IPS DF 19.7 (cell line): ENCODE measurements at places on chromosomes 7 and 10.
A peak's percentile ranks its signal among the peaks of the same experiment; 100 is the strongest.

DNA sequence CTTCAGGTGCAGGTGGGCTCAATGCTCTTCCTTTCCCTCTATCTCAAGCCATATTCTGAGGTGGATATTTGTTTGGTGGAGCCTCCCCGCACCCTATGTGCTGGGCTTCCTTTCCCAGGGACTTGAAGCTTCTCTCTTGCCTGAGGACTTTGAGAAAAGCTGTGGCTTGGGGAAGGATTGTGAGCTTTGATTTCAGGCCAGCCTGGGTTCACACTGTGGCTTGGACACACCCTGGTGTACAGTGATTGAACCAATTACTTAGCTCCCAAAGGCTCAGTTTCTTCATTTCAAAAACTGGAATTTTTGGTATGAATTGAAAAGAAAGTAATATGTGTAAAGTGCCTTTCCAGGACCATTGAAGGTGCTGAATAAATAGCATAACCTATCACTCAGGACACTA, 224.5 kb upstream of the GLI3 start:
- DNase-seq = no peak

DNA sequence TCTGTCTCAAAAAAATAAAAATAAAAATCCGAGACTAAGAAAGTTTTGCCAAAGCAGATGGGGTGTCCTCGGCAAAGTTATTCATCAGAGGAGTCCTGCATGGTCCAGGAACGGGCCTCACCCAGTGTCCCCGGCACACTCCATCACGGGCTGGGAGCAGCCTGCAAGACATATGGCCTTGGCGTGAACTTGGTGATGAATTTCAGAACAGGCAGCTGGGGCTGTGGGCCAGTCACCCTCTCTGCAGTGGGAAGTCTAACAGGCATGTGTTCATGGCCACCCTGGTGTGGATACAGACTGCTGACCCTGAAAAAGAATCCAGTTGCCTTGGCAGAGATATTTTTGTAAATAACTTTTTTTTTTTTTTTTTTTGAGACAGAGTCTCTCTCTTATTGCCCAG, 34.7 kb downstream of the NPTX2 start:
- DNase-seq = no peak

- DNase-seq = no peak
Observed at GRCh38 chr7:141649137-141649864, 52.7 kb downstream of the DENND11 start.

- DNase-seq = no peak
Observed at GRCh38 chr7:112386619-112387018, 63.6 kb upstream of the IFRD1 start.

DNA sequence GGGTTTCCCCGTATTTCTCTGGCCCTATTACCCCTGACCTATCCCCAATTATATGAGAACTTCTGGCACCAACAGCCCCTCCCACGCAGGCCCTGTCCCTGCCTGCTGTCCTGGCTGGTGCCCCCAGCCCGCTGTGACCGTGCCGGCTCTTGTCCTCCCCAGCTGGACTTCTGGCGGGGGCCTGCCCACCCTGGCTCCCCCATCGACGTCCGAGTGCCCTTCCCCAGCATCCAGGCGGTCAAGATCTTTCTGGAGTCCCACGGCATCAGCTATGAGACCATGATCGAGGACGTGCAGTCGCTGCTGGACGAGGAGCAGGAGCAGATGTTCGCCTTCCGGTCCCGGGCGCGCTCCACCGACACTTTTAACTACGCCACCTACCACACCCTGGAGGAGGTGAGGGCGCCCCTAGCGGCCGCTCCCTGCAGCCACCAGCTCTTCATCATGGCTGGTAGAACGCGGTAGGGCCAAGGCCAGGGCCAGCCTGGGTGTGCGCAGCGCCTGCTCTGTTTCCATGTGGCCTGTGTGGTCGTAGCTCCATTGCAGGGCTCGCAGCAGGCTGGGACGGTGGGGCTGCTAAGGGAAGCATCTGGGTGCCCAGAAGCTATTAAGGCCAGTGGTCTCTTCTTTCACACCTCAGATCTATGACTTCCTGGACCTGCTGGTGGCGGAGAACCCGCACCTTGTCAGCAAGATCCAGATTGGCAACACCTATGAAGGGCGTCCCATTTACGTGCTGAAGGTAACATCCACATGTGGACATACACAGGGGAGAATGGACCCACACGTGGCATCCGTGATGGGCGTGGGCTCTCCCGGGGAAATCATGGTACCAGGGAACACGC, 1.4 kb downstream of the CPA1 start:
- DNase-seq = no peak

- DNase-seq = no peak
Observed at GRCh38 chr10:44384601-44385025, 284 bp downstream of the CXCL12 start.

- DNase-seq = no peak
Observed at GRCh38 chr7:30764030-30764975, 6.9 kb upstream of the MINDY4 start.

- DNase-seq = no peak
Observed at GRCh38 chr10:102918817-102919245, 737 bp downstream of the CNNM2 start.

DNA sequence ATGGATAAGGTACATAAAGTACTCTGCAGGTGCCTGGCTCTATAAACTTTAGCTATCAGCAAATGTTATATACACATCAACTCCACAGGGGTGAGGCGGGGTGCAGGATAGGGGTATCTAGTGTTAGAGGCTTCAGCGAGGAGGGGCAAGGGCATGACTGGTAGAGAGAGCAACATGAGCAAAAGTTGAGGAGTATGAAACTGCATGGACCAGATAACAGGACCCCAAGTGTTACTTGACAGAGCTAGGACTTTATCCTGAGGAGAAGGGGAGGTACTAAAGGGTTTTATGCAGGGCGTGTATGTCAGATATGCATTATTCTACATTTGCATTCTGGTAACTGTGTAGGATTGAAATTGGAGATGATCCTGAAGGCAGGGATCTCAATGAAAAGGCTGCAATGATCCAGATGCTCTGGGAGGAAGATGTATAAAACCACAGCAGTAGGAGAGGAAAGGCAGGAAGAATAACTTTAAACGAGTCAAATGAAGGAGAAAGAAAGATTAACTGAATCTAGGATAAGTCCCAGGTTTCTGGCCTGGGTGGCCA, 109.8 kb upstream of the FAM133B start:
- no peak for DNase-seq

DNA sequence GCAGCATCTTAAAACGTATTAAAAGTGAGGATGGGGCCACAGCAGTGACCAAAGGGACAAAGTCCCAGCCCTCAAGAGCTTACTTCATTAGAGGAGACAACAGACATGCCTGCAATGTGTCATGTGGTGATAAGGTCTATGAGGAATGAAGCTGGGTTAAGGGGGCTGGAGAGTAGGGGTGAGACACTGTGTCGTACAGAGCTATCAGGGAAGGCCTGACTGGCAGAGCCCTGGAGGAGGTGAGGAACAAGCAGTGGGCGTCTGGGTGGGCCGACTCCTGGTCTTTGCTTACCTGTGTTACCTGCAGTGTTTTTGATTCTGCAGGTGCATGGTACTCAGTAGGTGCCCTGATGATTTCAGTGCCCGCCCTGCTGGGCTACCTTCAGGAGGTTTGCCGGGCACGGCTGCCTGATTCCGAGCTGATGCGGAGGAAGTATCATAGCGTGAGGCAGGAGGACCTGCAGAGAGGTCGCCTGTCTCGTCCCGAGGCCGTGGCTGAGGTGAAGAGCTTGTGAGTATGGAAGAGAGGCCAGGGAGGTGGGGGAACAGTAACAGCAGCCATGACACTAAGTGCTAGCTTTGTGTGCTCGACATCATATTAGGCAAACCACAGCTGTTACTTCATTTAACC, 7.6 kb downstream of the ZFYVE27 start:
- no peak for DNase-seq

GRCh38 chr10:3131098-3131497, 41.5 kb downstream of the PITRM1 start:
- no peak for DNase-seq

GRCh38 chr7:17912536-17913235, 27.6 kb downstream of the SNX13 start:
- no peak for DNase-seq

DNA sequence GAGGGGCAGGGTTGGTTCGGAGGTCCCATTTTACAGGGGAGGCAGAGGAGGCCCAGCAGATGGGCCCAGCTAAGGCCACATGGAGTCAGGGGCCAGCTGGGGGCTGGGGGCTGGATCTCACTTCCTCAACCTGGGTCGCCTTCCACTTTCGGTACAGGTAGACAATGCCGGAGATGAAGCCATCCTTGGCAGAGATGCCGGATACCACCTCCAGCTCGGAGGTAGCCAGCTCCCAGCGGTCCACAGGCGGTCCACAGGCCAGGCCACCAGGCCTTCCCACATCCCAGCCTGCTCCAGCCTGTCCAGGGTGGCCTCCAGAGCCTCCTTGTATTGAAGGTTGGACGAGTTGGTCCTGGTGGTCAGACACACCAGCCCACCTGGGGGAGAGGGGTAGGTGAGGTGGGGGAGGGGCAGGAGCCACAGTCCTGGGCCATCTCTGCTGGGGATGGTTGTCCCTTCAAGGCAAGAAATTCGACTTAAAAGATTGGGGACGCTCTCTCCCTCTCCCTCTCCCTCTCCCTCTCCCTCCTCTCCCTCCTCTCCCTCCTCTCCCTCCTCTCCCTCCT, 3.9 kb downstream of the CLDN4 start:
- DNase-seq = no peak

- DNase-seq = no peak
Observed at GRCh38 chr10:100873827-100874326, 38.9 kb upstream of the SLF2 start.

DNA sequence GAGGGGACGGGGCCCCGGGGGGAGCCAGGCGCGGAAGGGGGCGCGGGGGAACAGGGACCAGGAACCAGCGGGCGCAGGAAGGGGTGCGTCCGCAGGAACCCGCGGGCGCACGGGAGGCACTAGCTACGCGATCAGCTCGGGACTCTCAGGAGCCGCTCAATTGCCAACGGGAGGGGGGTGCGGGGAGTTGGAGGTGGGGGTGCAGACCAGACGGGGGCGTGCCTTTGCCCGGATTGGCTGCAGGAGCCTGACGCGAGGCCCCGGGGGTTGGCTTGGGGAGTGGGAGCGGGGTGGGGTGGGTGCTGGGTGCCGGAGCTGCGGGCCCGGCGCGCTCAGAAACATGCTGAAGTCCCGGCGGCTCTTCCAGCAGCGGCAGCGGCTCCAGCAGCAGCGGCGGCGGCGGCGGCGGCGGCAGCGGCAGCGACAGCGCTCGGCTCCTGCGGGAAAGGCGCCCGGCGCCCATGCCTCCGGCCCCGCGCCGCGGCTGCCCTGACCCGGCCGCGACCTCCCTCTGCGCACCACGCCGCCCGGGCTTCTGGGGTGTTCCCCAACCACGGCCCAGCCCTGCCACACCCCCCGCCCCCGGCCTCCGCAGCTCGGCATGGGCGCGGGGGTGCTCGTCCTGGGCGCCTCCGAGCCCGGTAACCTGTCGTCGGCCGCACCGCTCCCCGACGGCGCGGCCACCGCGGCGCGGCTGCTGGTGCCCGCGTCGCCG, at the start of gene ADRB1:
ADRB1 (plus strand) TSS at position 335 of the 715 bp plus-strand sequence; CDS start at position 602, 267 bp downstream.
- no peak for DNase-seq

GRCh38 chr10:123888751-123889150, 2.9 kb downstream of the CPXM2 start:
- DNase-seq = no peak

DNA sequence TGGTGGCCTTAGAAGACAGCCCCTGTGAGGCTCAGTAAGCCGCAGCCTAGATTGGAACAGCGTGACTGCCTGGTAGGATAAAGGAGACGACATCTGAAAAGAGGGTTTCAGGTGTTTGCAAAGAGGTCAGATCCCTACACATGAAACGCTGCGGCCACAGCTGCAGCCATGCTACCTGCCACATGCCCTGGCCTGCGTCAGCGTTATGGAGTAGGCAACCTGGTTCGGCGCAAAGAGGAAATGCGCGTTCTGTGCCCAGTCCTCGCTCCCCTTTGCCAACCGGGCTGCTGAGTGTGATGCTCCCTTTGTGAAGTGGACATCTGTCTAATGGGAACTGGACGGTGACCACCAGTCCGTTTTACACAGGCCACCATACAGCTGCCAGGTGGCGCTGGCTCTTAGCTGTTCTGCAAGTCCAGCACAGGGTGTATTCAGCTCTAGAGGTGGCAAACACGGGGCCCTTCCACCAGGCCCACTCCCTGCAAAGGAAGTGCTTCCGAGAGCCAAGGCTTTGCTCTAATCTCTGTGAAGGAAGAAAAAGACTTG, 160.3 kb downstream of the CELF2 start:
- no peak for DNase-seq

- DNase-seq = no peak
Observed at GRCh38 chr7:17120756-17121155, 177.7 kb upstream of the AHR start.

GRCh38 chr7:55174856-55175255, 156.0 kb downstream of the EGFR start:
- no peak for DNase-seq

GRCh38 chr10:4337563-4337962, 488.4 kb upstream of the AKR1E2 start:
- no peak for DNase-seq

DNA sequence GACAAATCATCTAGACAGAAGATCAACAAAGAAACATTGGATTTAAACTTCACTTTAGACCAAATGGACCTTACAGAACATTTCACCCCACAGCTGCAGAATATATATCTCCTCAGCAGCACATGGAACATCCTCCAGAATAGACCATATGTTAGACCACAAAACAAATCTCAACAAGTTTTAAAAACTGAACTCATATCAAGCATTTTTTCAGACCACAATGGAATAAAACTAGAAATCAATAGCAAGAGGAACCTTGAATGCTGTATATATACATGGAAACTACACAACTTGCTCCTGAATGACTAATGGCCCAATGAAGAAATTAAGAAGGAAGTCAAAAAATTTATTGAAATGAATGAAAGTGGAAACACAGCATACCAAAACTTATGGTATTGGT, 157.7 kb downstream of the MTERF1 start:
- DNase-seq = no peak

GRCh38 chr10:132158122-132158741, 28.5 kb upstream of the DPYSL4 start:
- DNase-seq = no peak

DNA sequence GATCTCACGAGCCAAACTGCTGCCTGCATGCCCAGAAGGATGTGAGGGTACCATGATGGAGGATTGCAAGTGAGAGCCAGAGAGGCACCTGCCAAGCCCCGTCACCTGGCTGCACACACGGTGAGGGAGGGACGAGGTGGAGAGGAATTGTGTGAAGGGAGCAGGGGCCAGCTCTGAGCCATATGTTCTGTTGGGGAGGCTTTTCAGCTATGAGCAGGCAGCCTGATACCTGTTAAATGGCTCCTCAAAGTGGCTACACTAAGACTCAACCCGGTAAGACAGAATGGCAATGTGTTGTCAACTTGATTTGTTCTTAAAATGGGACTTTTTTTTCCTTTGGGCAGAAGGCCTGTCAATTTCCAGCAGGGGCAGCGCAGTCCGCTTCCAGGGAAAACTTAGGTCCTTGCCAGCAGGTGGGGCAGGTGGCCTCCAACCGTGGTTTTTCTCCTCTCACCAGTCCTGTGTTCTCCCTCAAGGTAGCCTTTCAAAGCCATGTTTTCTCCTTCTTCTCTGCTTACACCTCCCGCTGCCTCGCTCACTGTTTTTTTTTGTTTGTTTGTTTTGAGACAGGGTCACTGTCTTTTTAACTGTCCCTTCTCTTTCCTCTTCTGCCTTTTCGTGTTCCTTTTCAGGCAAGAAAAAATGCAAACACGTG, 57.7 kb upstream of the ZNRF2 start:
- DNase-seq = peak; percentile 33
